ENCODE measurements at places on chromosomes 7 and 10. TPM values are rescaled to one million over a fixed set of nuclear protein-coding genes. Genes with fewer than 3 reads are reported as not detected.

Gene NCF1
- total RNA-seq = 1.5 TPM

DNA sequence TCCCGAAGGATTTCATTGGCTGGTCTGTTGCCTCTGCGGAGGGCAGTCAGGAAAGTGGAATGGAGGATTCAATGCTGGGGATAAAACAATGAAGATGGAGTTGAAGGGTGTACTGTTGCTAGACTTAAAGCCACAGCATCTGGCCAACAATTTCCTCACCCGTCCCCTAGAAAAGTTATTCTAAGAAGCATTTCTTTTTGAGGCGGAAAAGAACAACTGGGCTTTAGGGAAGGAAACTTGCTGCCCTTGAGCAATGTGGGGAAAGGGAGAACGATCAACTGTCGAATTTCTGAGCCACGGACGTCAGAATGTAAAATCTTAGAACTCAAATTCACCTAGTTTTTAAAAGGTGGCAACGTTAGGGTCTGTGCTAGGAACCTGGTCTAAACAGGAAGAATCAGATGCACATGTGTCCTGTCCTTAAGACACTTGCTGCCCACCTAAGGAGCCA is 664 bp downstream of the FMC1 start:
- no peak for DNase-seq

GRCh38 chr10:71965623-71966022 is 1.4 kb downstream of the CHST3 start:
- DNase-seq = no peak

DNA sequence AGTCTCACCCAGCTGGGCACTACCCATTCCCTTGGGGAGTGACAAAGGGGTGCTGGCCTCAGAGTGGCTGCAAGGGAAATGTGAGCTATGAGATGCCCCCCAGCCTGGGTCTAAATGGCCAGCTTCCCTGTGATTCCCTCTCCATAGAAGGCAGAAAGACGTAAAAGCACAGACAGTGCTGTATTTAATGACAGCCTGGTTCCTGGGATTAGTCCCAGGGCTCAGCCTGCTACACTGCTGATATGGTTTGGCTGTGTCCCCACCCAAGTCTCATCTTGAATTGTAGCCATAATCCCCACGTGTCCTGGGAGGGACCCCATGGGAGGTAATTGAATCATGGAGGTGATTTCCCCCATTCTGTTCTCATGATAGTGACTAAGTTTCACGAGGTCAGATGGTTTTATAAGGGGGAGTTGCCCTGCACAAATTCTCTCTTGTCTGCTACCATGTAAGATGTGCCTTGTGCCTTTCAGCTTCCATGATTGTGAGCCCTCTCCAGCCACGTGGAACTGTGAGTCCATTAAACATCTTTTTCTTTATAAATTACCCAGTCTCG is 23.9 kb upstream of the CALN1 start:
- DNase-seq = no peak

Gene DNAJC1
- total RNA-seq = 35.7 TPM

- DNase-seq = no peak
Observed at GRCh38 chr10:128150561-128150960, 24.3 kb upstream of the MKI67 start.

Gene GPAM
- total RNA-seq = 5.5 TPM

Gene CALCR
- not detected for total RNA-seq

- no peak for DNase-seq
Observed at GRCh38 chr10:65769828-65770227, 1156.0 kb upstream of the LRRTM3 start.

DNA sequence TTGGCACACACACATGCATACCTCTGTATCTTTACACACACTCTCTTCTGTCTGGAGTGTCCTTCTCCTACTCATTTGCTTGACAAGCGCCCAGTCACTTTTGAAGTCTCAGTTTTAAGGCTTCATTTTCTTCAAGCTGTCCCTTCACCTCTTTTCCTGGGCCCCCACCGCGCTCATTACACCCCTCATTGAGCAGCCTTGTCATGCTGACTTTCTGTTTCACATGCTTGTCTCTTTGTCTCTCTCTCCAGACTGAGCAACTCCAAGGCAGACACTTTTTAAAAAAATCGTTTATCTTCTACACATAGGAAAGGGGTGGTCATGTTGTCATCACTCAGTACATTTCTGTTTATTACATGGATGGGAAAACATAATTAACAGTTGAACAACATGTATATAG is 225.2 kb upstream of the FZD1 start:
- no peak for DNase-seq

Gene ATOH7
- not detected for total RNA-seq

GRCh38 chr10:1399431-1400100 is 337.8 kb downstream of the ADARB2 start:
- peak; percentile 11 for DNase-seq

Gene CYP3A4
- total RNA-seq = not detected

GRCh38 chr7:77796109-77796508 is 2.1 kb downstream of the TMEM60 start:
- no peak for DNase-seq

DNA sequence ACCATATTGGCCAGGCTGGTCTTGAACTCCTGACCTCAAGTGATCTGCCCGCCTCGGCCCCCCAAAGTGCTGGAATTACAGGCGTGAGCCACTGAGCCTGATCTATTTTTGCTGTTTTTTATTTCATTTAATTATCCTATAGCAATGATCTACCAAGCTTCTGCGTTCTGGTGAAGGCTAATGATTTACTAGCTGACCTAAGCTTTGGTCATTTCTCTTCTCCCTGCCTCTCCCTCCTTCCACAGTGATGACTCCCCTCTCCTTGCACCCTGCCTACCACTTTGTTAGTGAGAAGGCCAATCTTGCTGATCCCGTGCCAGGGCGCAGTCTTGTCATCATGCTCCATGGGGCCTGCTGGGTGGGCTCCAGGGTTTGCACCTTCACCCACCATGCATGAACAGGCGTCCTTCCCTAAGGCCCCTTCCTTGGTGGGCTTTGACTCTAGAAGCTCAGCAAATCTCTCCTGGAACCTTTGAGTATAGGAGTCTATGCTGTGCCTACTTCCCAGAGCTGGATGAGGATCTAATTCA is 11.9 kb upstream of the ZCCHC24 start:
- no peak for DNase-seq

Gene MLXIPL
- not detected for total RNA-seq

- DNase-seq = no peak
Observed at GRCh38 chr7:90594751-90595317, 1.3 kb upstream of the CDK14 start.

Gene CRHR2
- not detected for total RNA-seq

DNA sequence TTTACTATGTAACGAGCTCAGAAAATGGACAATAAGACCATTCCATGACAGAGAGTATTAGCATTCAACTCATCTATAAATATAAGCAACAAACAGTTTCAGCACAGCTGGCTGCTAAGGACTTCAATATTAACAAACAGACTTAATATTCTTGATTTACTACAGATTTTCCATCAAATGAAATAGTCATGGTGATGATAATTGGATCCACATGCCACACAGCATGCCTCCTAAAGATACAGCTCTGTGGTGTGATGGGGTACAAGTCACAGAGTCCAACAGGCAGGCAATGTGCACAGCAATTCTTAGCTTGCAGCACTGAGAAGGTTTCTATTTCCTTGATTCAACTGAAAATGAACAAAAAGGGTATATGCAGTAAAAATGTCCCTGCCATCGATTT is 54.0 kb downstream of the DOCK4 start:
- no peak for DNase-seq

GRCh38 chr7:37315772-37316715 is 132.6 kb downstream of the ELMO1 start:
- DNase-seq = no peak
